ENCODE measurements at places on chromosomes 1 and 21.

- DNase-seq = no peak
Measured at GRCh38 chr1:160708118-160708517, 3.5 kb downstream of the CD48 start.

DNA sequence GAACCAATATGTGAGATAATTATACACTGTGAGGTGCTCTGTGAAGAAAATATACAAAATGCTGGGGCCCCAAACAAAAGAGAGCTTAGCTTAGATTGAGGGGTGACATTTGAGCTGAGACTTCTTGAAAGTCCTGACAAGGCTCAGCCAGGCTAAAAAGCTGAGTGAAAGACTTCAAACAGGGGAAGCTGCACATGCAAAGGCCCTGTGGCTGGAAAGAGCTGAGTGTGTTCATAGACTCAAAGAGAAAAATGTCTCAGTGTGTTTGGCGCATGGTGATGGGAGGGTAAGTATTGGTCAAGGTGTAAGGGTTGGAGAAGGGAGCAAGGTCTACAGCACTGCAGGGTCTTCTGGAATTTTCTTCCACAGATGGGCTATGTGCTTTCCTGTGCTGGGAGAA lies 127.2 kb upstream of the KLHDC7A start:
- DNase-seq = no peak

DNA sequence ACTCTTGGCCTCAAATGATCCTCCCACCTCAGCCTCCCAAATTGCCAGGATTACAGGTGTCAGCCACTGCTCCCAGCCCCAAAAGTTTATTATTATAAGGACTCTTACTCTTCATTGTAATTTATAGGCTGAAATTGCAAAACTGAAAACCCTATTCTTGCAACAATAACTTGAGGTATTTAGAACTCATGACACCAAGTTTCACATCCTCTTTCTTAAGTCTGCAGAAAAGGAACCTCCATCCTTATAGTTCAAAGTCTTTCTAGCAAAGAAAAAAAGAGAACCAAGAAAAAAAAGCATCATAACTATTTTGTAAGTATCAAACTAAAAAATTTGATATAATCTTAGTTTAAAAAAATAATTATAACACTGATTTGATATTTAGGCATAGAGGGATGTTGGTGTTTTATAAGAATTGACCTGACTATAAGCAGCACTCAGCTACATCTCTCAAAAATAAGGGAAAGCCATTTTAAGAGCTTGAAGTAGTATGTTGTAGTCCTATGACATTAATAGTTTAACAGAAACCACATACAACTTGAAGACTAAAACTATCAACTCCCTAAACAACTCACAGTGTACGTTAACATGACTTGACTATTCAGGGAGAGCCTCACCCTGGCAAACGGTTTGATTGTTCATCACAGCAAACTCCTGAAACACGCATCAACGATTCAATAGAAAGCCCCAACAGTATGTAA lies 122.4 kb downstream of the AKT3 start:
- DNase-seq = no peak

GRCh38 chr1:24970399-24970753 lies 40.3 kb upstream of the RUNX3 start:
- DNase-seq = peak; percentile 40

- no peak for DNase-seq
Measured at GRCh38 chr1:165451691-165452090, 6.8 kb upstream of the RXRG start.

- no peak for DNase-seq
Measured at GRCh38 chr1:17264470-17264869, 15.6 kb downstream of the PADI3 start.

- DNase-seq = no peak
Measured at GRCh38 chr1:113941245-113941559, 12.1 kb downstream of the HIPK1 start.

DNA sequence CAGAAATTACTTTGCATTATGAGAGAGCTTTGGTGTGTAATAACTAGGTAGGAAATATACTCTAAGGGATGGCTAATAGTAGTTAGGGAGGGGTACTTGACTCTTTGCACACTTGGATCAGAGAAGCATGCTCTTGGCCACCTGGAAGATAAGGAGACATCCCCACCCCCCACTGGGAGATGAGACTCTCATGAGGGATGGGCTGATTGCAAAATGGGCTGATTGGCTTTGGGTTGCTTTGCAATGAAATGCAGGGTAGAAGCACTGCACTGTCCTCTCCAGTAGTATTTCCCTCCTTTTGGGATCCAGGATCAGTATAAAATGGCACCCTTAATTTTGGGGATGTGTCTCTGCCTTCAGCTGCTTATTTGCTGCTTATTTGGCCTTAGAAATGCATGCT lies 71.2 kb upstream of the EPS8L3 start:
- no peak for DNase-seq

GRCh38 chr1:3012456-3013291 lies 8.6 kb upstream of the ACTRT2 start:
- DNase-seq = peak; percentile 2

DNA sequence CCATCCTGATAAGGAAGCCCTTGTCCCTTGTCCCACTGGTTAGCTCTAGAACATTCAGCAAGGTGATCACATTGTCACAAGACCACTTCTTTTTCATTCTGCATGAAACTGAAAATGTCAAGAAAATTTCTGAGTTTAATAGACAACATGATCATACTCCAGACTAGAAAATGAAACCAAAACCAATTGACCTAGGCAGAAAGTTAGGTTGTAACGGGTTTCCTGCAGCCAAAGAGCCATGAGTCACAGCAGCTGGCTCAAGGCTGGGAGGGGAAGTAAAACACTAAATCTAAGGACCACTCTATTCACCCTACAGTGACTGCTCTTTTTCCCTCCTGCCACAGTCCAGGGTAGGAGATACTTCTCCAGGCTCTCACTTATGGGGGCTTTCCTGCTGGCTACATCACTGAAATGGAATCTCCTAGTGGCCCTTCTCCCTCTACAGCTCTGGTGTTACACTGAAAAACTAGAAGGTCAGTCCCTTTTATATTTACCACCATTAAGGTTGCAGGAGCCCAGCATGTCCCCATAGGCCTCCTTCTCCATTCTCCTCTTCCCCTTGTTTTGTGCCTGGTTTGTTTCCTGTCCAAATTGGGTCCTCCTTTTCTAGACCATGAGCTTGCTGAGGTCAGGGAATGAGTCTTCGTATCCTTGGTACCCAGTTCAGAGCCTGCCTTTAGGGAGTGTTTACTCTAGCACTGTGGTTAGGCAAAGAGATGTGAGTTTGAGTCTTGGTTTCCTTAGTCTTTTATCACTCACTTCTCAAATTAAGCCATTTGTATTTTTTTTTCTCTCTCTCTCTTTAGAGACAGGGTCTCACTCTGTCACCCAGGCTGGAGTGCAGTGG lies 236.5 kb upstream of the JUN start:
- peak; percentile 80 for DNase-seq

GRCh38 chr1:81689531-81689941 lies 111.2 kb upstream of the ADGRL2 start:
- peak; percentile 85 for DNase-seq

DNA sequence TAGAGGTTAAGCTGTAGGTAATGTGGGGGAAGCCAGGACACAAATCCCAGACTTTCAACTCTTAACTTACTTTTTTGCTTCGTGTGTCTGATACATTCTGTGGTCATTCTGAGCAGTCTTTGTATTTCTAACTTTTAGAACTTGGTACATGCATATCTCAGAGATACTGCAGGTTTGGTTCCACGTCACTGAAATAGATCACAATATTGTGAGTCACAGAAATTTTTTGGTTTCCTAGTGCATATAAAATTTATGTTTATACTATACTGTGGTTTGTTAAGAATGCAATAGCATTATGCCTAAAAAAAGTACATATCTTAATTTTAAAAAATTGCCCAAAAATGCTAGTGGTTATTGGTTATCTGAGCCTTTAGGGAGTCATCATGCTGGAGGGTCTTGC lies 3.2 kb downstream of the URB2 start:
- peak; percentile 41 for DNase-seq

DNA sequence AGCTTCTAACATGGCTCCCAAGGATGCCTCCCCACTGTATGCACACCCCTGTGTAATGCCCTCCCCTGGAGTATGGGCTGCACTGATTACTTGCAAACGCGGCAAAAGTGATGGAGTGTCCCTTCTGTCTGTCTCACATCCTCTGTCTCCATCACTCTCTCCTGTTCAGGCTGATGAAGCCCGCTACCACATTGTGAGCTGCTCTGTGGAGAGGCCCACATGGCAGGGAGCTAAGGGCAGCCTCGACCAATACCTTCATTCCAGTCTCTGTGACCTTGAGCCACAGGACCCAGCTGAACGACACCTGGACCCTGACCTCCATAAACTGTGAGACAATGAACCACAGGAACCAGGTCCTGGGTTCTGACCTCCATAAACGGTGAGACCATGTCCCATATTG lies 154.1 kb upstream of the ETV3 start:
- no peak for DNase-seq

DNA sequence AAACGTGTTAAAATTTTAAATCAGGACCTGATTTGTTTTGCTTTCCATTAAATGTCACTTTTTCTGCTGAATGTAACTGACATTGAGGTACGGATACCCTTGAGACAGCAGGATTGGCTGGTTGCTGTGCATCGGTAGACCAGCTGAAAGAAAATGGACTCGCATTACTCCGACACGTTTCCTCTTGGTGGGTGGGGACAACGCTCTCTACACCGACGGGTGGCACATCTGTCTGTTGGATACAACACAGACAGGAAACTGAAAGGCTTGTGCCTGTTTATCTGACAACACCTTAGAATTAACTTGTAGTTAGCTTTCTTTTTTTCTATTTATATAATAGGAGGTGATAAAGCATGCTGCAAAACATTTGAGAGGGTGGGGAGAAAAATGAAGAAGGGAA lies 19.4 kb downstream of the PRPF38A start:
- DNase-seq = no peak

DNA sequence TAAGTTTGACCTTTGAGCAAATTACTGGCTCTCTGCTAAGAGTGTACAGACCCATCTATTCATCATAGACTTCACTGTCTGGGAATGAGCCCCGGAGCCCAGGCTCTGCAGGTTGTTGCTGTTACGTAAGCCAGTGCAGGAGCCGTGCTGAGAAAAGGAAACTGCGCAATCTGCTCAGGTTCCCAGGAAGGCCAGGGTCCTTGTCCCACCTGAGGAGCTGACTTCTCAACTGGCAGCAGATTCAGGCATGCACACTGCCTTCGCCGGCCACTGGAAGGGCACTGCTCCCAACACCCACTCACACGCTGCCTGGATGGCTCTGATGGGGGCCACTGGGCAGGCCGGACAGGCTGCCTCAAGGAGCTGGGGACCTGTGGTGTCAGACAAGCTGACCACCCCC lies 19.5 kb downstream of the RCAN1 start:
- DNase-seq = no peak

GRCh38 chr1:217048104-217048707 lies 325.0 kb upstream of the ESRRG start:
- DNase-seq = peak; percentile 2

GRCh38 chr1:54567961-54568360 lies 19.9 kb downstream of the ACOT11 start:
- DNase-seq = no peak

DNA sequence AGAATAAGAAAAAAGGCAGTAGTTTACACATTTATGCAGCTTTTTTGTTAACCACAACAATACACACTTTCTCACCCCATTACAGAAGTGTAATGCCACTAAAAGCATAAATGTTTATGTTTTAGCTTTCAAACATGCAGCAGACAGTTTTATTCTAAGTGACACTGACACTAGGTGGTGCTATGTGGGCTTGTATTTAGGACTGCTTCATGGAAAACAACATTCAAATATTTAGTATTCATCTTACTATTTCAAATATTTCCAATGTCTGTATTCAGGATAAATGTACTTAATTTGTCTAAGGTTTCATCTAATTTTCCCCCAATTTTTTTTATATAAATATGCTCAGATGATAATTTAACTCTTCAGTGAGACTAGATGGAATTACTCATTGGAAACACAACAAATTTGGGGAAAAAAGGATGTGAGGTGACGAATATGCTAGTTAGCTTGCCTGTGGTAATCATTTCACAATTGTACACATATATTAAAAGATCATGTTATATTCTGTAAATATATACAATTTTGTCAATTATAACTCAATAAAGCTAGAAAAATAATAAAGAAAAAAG lies 71.4 kb downstream of the USP1 start:
- DNase-seq = peak; percentile 74

DNA sequence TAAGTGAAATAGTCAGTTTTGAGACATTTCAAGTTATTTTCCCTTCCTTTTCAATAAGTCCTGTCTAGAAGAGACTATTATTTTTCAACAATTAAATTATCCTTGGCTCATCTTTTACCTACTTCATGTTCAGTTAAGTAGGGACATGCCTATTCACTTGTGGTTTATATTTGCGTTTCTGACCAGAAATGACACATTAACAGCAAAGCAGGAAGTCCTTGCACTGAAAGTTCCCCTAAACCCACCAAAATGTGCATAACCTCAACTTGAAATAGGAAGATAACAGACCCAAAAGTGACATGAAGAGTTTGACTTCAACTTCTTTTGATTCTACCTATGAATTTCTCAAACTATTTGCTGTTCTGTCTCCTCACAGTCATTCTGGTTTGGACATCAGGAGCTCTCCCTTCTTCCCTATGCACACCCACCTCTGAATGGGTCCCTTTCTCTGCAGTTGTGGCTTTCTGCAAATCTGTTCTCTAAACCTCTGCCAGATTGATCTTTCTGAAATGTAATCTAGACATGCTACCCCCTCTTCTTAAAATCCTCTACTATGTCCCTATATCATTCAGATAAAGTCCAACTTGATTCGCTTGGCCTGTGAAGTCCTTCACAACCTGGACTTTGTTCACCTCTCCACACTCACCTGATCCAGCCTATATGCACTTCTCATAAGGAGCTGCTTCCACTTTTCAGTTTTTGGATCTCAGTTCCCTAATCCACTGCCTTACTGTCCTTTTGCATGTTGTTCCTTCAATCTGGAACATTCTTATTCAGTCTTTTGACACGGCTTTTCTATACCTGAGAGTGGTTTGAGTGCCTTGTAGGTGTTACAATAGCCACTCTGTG lies 661.5 kb upstream of the ADGRL4 start:
- no peak for DNase-seq

- DNase-seq = peak; percentile 67
Measured at GRCh38 chr1:54052431-54052933, 522 bp downstream of the TMEM59 start.

- no peak for DNase-seq
Measured at GRCh38 chr1:193339401-193339800, 153.0 kb upstream of the B3GALT2 start.

DNA sequence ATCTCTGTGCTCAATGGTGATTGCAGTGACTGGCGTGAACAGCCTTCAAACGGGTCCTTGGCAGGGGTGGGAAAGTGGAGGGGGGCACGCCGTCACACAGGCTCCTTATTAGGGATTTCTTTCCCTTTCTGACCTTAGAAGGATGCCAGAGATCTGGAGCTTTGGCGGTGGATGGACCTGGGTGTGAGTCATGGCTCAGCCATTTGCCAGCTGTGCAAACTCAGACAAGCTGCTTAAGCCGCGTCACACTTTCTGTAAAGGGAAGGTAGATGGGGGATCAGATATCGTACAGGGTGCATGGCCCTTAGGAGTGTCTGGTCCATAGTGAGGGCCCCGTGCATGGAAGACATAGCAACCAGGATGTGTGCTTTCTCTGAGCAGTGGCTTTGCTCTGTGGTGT lies 48.3 kb upstream of the C1orf174 start:
- DNase-seq = no peak
